Posterior vena cava (tissue), 2 donors: ENCODE measurements at places on chromosomes 7 and 10. TPM values are rescaled to one million over a fixed set of nuclear protein-coding genes. Genes with fewer than 3 reads are reported as not detected.
A peak's percentile ranks its signal among the peaks of the same experiment; 100 is the strongest.

Gene PSAP
- total RNA-seq: 1,159 TPM

Gene CPVL
- total RNA-seq: 44.9 TPM

Gene BICC1
- 28.5 TPM for total RNA-seq

Gene TMEM236
- 2.2 TPM for total RNA-seq

Gene GCK
- 0.81 TPM for total RNA-seq

Gene LLCFC1
- total RNA-seq: not detected

Gene MASTL
- total RNA-seq: 9.6 TPM

Gene GDF2
- total RNA-seq: not detected

Gene CFAP69
- 13.0 TPM for total RNA-seq

Gene LRMDA
- 18.0 TPM for total RNA-seq

Gene NME8
- 0.19 TPM for total RNA-seq

Gene GPR15LG
- not detected for total RNA-seq

Gene MCU
- total RNA-seq: 23.7 TPM

Gene TEX47
- not detected for total RNA-seq

Gene GIMAP4
- 40.4 TPM for total RNA-seq

Gene TLX1
- not detected for total RNA-seq

Gene BLNK
- 4.1 TPM for total RNA-seq

DNA sequence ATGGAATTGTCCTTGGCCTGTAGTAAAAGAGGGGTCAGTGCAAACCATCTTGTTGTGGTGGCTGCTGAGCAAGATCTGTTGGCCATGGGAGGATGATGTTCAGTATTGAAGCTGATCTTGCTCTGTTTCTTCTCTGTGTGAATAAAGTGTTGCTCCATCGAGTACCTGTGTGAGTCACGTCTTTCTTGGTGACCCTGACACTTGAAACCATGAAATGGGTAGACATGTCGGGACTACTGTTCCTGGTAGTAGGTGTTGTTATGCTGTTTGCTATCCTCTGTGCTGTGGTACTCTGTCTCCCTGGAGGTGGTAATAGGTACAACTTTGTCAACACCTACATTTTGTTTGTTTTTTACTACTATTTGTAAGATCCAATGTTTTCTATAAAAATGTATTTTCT, 330.6 kb downstream of the MDFIC start:
- DNase-seq: no peak

DNA sequence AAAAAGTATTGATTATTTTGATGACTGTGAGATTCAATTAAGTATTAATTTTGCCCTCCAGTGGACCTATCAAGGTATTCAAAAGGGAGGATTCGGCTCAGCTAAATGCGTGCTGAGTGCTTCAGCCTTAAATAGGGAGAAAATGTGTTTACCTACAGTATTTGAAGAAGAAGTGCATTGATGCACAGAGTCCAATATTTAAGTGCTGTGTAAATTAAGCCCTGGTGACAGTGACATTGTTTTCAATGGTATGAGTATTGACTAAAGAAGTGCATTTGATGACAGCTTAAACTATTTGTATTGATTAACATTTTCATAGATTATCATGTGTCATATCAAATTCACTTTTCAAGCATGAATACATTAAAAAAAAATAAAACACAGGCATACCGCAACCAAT, 106.6 kb downstream of the POU6F2 start:
- no peak for DNase-seq

- no peak for DNase-seq
Observed at GRCh38 chr10:30396698-30397097, 37.3 kb upstream of the MAP3K8 start.

DNA sequence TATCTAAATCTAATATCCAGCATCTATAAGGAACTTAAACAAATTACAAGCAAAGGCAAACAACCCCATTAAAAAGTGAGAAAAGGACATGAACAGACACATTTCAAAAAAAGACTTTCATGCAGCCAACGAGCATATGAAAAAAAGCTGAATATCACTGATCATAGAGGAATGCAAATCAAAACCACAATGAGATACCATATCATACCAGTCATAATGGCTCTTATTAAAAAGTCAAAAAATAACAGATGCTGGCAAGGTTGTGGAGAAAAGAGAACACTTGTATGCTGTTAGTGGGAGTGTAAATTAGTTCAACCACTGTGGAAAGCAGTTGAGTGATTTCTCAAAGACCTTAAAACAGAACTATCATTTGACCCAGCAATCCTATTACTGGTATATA, 334.4 kb upstream of the CACNA2D1 start:
- DNase-seq: no peak

- no peak for DNase-seq
Observed at GRCh38 chr7:41695661-41696322, 7.1 kb downstream of the INHBA start.

DNA sequence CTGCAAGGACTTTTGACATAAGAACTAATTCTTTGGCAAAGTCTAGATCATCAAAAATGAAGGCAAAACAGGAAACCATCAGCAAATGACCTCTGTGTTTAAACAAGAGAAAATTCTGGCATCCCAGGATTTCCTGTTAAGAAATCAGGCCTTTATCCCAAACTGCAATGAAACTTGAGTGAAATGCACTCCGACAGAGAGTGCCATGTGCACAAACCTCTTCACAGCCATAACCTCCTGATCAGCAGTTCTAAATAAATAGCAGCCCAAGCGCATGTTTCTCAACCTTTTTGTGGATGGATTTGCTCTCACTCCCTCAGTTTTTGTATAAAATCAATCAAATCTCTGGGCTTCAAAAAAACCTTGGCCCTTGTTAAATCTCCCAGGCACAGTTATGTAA, 107.7 kb upstream of the EEPD1 start:
- no peak for DNase-seq

- no peak for DNase-seq
Observed at GRCh38 chr7:111076205-111076604, 14.7 kb upstream of the LRRN3 start.

DNA sequence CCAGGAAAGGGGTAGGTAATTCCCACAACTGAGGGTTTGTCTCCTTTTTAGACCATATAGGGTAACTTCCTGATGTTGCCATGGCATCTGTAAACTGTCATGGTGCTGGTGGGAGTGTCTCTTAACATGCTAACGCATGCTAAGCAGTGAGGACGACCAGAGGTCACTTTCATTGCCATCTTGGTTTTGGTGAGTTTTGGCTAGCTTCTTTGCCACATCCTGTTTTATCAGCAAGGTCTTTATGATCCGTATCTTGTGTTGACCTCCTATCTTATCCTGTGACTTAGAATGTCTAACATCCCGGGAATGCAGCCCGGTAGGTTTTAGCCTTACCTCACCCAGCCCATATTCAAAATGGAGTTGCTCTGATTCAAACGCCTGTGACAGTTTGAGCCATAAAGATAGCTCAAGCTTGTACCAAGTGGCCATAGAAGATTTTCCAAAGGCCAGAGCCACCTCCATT, 176.0 kb upstream of the NAMPT start:
- no peak for DNase-seq

DNA sequence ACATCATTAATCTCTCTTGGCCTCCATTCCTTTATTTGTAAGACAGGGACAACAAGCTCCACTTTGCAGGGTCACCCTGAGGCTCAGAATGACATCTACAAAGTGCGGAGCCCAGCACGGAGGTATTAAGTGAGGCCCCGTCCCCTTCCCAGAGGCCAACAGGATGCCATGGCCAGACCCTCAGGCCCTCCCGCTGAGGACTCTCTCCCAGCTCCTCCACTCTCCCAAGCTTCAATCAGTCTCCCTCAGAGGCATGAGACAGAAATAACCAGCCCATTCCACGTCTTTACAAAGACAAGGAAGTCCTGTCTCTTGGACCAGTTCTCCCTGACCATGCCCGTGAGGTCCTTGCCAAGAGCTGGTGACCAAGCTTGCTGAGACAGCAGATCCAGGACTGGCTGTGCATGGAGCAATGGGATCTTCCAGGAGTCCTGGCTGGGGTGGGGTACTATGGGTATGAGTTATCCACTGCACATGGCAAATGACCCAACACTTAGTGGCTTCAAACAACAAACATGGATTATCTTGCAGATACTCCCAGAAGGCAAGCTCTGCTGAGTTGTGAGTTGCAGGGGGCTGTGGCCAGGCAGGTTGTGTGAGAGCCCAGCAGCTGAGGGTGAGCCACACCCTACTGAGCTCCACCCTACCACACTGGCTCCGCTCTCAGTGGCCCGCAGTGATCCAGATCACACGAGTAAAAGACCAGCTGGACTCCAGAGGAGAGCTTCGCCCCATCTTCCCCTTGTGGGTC, 4.3 kb upstream of the PPIF start:
- peak; percentile 66 for DNase-seq

- DNase-seq: no peak
Observed at GRCh38 chr7:140195859-140196258, 19.1 kb upstream of the KDM7A start.

GRCh38 chr7:46600340-46600739, 679.3 kb upstream of the IGFBP3 start:
- no peak for DNase-seq

DNA sequence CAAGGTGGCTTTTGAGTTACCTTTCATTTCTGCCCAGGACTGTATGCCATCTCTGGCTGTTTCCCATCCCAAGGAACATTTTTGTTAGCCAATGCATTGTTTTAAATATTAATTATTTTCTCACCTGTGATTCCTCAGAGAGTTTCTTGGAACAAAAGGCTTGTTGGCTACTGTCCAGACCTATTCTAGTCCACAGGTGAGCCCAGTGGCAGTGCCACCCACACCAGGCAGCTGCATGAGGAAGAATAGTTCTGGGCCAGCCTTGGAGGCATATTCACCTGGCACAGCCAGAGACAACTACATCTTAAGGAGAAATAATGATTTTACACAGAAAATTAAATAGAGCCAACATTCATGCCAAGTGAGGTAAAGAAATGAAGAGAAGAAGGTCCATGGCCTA, 123.9 kb downstream of the C1GALT1 start:
- no peak for DNase-seq

DNA sequence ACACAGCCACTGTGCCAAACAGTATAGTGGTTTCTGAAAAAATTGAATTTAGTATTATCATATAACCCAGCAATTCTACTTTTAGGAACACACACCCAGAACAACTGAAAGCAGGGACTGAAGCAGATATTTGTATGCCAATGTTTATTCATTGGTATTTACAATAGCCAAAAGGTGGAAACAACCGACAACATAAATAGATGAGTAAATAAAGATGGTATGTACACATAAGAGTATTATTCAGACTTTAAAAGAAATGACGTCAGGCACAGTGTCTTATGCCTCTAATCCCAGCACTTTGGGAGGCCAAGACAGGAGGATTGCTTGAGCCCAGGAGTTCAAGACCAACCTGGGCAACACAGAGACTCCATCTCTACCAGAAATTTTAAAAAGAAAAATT, 7.2 kb downstream of the CDCA7L start:
- DNase-seq: no peak

DNA sequence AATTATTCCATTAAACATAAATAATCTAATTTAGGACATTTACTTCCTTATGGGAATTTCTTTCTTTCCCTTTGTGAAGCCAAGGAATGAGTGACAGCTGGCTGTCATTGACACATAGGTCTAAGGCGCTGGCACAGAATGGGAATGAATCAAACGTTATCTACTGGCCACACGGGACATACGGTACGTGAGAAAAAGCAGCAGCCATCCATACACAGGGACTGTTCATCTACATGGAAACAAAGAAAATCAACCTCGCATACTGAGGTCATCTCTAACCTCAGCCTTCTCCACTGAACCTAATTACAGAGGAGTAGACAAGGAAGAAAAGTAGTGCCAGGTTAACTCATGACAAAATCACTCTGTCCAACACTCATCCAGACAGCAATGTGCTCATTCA, 126.3 kb upstream of the PTN start:
- DNase-seq: no peak

- DNase-seq: no peak
Observed at GRCh38 chr7:4015996-4016395, 666.1 kb upstream of the FOXK1 start.

GRCh38 chr7:92631067-92631849, 41.1 kb upstream of the FAM133B start:
- no peak for DNase-seq

GRCh38 chr7:156816943-156817572, 75.9 kb downstream of the LMBR1 start:
- DNase-seq: no peak

GRCh38 chr10:21519941-21520436, 5.5 kb downstream of the SKIDA1 start:
- no peak for DNase-seq

- peak; percentile 57 for DNase-seq
Observed at GRCh38 chr10:124233546-124234138, 140.2 kb upstream of the CHST15 start.

- DNase-seq: no peak
Observed at GRCh38 chr10:71632896-71633600, 86.5 kb downstream of the C10orf105 start.

GRCh38 chr7:46568420-46569132, 647.5 kb upstream of the IGFBP3 start:
- no peak for DNase-seq

DNA sequence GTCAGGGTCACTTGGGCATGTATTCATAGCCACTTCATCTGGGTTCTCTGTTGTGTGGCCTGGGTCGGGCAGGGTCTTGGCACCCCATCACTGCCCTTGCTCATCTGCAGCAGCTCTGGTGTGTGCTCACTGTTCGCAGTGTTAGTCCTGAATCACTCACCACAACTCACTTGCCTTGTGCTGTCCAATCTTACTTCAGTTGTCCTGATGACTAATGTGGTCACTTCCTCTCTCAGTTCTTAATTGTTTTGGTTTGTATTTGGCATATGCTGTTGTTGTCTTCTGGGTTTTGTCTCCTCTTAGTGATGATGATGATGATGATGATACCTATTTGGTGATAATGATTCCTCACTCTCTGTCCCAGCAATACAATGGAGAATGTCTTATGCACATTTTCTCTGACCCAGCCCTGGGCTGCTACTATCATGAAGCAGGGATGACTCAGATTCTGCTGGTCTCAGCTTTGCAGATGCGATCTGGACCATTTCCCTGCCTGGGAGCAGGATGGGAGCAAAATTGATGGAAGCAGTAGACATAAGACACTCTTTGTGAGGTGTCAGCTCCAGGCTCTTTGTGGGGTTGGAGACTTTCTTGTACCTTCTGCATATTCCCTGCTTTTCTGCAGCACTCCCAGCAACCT, 17.0 kb downstream of the ADRA2A start:
- no peak for DNase-seq

GRCh38 chr10:119306514-119306951, 99.2 kb downstream of the GRK5 start:
- no peak for DNase-seq

DNA sequence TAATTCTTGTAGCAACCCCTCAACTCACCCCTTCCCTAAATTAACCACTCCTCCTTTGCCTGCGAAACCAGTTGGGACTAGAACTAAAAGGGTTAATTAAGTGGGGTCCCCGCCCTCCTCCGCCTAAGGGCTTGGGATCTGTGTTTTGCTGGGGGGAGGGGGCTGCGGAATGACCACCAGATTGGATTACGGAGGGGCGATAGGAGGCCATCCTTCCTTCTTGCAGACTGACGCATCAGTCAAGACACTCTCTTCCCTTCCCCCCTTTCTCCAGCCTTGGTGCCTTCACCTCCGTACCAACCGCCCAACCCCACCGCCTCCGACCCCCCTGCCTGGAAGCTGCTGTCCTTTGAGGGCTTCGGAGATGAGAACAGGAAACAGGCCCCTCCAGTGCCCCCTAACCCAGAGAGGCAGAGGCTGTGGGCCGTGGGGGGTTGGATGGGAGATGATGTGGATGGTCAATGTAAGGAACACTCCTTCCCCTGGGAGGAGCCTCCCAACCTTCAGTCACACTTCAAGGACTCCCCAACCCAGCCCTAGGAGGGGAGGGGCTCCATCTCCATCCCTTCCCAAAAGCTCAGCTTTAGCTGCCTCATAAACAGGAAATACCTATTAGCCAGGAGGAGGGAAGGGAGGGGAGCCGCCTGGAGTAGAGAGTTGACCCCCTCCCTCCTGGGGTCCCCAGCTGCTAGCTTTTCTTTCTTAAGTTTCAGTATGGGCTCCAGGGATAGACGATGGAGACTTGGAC, 997 bp upstream of the LDB1 start:
- DNase-seq: no peak
